ENCODE measurements at places on chromosomes 6 and 20.

- DNase-seq: no peak
Measured at GRCh38 chr20:59708326-59708725, 104.0 kb downstream of the PHACTR3 start.

GRCh38 chr20:3485913-3486312 is 15.1 kb downstream of the ATRN start:
- no peak for DNase-seq

- no peak for DNase-seq
Measured at GRCh38 chr6:105711216-105711615, 308.3 kb upstream of the PREP start.

- no peak for DNase-seq
Measured at GRCh38 chr6:26158581-26159356, 71.5 kb downstream of the HFE start.

GRCh38 chr20:61443443-61444126 is 191.5 kb downstream of the CDH4 start:
- DNase-seq: no peak

DNA sequence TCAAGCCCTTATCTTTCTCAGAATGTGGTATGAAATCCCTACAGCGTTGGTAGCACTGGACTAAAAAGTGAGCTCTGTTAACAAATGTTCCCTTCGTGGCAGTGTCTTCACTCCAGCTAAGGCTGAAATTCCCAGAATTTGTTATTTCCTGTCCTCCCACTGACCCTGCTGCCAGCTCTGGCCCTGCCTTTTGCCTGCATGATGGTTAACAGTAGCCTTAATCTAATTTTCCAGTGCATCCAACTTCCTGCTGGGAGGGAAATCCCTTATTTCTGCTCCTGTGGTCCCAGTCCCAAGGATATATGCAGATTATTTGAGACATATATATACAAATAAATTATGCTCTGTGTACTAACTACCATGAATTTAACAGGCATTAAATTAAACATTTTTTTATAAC is 157.2 kb upstream of the CARMIL1 start:
- no peak for DNase-seq

DNA sequence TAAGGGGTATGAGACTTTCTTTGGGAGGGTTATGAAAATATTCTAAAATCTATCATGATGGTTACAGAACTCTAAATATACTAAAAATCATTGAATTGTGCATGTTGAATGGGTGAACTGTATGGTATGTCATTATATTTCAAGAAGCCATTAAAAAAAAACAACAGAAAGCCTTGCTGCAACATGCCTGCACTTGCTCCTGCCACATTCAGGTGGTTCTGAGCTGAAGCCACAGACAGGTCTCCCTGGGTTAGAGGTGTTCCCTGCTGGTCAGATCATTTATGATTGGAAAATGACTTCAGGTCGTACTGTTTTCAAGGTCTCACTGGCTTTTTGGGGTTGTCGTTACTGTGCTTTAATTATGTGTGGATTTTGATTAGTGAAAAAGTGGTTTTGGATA is 13.3 kb downstream of the GMPR start:
- DNase-seq: no peak

DNA sequence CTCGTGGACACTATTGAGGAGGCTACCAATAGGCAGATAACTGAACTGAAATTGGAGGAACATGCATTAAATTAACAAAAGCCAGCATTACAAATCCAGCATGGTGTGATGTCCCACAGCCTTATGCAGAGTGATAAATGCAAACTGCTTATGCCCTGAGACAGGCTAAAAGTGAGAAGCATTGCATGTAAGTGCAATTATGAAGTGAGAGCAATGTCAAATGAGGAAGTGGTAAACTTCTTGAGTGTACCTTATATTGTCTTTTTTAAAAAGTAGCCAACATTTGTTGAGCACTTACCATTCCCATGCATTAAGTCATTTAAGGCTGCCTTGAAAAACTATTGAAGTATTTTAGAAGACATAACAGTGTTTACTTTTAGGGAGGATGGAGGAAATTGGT is 212.2 kb downstream of the TBC1D7 start:
- DNase-seq: no peak

DNA sequence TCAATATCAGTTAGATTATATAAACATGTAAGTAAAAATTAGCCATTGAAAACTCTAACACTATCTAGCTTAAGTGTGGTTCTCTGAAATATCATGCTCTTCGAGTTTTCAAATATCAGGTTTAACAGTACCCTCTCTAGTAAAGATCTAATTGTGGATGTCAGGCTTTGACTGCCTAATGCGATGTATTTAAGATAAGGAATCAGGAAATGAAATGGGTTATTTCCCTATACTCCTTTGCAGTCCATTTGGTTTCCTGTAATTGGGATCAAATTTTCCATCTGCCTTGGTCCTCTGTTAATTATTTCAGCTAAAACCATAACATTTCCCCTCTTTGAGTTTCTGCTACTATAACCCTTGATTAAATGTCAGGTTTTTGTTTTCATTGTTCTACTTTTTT is 361.3 kb upstream of the MMS22L start:
- DNase-seq: no peak

DNA sequence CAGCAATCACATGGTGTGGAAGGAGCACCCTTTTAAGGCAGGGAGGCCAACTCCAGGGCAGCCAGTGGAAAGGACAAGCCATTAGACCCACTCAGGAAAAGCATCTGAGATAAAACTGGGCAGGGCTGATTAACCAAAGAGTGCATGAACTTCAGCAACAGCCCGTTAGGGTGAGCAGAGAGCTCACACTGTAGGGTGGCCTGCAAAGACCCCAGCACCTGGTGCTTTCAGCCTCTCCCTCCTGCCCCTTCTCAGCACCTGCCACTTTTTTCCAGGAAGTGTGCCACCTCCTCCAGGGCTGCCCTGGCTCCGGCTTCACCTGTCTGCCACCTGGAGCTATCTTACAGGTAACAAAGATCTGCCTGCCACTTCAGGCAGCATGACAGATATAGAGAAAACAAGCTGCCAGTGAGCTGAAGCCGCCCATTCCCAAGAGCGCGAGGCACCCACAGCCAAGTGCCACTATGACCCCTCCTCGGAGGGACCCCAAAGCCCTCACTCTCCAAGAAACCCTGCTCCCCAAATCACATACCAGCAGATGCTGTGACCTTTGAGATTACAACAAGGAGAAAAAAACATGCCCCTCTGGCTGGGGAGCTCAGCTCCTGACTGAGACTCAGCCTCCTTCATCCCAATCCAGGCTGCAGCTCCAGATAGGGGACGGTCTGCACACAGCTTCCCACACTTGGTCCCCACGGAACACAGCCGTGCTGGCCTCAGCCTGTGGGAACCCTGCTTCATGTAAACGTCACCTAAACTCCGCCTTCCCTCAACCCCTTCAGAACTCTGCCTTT is 71.2 kb downstream of the ABHD12 start:
- DNase-seq: no peak

- no peak for DNase-seq
Measured at GRCh38 chr20:48120120-48120519, 334.8 kb upstream of the SULF2 start.

- no peak for DNase-seq
Measured at GRCh38 chr20:61364147-61364546, 112.1 kb downstream of the CDH4 start.

GRCh38 chr6:42079941-42080464 is 29.7 kb downstream of the TAF8 start:
- no peak for DNase-seq

- no peak for DNase-seq
Measured at GRCh38 chr20:7505835-7506221, 434.4 kb downstream of the HAO1 start.

DNA sequence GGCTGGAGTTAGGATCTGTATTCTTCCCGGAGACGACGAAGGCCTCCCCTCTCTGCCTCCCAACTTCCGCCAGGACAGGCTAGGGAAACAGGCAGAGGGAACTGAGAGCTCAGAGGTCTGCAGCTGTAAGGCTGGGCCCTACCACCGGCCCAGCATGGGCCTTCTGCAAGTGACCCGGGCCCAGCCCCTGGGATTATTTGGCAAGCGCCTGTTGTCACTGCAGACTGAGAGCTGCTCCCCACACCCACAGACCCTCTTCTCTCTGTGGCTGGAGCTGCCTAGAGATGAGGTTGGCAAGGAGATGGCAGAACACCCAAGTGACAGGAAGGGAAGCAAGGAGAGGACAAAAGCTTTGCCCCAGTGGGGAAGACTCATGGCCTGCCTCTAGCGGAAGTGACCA is 212.6 kb downstream of the ZDHHC14 start:
- DNase-seq: no peak

DNA sequence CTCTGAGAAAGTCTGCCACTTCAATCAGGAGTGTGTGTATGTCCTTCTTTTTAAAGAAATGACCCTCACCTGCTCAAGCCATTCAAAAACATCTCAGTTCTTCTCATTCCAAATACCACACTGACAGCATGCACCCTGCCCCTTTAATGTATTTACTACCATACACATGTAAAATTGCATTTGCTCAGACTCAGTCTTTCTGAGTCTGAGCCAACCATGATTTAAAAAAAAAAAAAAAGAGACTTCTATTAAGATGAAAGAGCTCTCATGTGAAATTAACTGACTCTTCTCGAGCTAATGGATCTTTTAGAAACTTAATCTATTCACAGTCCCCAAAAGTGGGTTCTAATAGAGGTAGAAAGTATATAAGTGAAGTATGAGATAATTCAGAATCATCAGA is 1.4 kb upstream of the FILIP1 start:
- DNase-seq: no peak

- DNase-seq: no peak
Measured at GRCh38 chr6:52697903-52698302, 27.0 kb downstream of the TMEM14A start.

DNA sequence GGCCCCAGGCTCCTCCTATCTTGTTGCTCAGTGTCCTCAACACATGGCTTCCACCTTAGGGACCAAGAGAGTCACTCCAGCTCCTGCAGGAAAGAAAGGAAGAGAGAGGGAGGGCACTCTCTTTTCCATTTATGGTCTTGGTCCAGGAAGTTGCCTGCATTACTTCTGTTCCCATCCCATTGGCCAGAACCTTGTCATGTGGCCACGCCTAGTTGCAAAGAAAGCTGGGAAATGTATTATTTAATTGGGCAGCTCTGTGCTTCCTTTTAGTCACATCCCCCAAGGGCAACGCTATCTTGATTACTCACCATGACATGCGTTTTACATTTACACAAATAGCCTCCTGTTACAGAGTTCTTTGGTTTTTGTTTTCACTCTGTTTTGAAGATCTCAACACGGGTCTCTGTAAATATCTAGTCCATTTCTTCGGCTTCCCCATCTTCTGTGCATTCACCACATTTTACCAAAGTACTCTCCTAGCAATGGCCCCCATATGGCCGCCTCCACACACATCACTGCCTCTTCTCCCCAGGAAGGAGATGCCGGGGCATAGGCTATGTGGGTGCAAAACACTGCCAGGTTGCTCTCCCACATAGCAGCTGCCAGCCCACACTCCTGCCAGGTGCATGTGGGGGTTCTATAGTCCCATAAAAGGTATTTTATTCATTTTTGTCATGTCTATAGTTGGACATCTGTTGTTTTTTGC is 35.7 kb upstream of the ZMYND8 start:
- DNase-seq: no peak

GRCh38 chr6:122614303-122614702 is 4.1 kb downstream of the PKIB start:
- no peak for DNase-seq

DNA sequence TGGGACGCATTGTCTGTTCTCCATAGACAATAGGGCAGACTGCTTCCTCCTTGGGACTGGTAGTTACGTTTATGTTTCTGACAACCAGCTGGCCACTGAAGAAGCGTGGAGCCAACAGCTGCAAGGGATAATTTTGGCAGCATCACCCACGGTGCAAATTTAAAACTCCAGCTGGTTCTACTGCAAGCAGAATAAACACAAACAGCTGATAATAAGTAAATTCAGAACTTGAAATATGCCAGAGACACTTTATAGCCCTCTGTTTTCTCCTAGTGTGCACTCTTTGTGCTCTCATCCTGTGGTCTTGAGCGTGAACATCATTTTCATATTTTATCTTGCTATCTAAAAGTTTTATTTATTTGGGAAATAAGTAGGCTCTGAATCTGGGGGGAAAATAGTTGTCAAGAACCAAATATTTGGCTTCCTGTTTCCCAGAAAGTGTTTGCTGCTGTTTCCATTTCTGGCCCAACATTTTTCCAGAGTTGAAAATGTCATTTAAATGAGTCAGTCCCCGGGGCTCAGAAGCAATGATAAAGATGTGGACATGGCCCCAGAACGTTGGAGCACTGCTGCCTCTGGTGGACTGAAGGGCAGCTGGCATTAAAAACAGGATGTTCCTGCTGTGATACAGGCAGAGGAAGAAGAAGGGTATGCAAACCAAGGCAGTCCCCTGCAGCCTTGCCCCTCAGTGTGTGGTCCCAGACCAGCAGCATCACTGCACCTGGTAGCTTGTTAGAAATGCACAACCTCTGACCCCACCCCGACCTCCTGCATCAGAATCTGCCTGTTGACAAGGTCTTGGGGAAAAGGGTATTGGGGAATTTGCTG is 12.5 kb upstream of the THBD start:
- DNase-seq: no peak

DNA sequence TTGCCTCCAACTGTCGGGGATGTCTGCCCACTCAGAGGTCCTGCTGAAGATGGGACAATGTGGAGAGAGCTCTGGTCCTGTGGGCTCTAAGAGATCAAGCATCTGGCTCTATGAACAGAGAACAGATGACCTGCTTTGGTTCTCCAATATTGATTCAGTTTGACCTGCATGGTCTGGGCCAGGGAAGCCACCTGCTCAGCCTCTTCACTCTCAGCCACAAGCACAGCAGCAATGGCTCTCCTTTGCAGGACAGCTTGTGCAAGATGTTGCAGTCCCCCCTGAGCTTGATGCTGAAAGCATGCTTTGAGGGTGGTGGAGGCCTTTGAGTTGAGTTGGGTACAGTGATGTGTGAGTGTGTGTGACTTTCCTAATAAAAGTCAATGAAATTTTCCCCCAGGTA is 18.6 kb upstream of the MCM3 start:
- DNase-seq: no peak

- no peak for DNase-seq
Measured at GRCh38 chr6:75234126-75234865, 9.3 kb downstream of the COX7A2 start.

DNA sequence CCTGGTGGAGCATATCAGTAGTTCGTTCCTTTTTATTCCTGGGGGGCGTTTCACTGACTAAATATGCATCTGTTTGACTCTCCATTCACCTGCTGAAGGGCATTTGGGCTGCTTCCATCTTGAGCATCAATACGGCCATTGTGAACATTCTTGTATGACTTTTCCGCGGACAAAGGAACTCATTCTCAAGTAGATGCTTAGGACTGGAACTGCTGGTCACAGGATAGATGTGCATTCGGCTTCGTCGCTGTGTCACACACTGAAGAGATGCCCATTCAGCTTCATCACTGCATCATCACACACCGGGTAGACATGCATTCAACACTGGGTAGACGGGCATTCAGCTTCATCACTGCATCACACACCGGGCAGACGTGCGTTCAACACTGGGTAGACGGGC is 95.3 kb downstream of the TAF4 start:
- DNase-seq: no peak

Data from GM12891 (cell line).